ENCODE measurements at places on chromosomes 5 and 9.
A peak's percentile ranks its signal among the peaks of the same experiment; 100 is the strongest.

GRCh38 chr9:70949239-70949638 lies 172.2 kb downstream of the TRPM3 start:
- DNase-seq = no peak

- no peak for DNase-seq
Measured at GRCh38 chr9:91178281-91179236, 183.2 kb downstream of the AUH start.

DNA sequence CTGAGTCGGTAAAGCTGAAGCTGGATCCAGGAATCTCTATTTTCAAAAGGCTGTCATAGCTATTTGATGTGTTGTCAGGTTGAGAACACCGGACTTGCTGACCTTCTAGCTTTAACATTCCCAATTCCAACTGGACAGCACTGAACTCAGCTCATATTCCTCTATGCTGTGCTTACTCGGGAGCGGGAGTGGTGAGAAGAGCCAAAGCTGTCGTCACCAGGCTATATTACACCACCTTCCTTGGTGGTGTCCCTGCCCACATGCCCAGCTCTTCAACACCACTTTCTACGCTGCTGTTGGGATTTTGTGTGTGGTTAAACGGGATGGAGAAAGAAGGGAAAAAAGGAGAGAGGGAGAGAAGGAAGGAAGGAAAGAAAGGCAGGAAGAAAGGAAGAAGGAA lies 653.6 kb downstream of the RAB3C start:
- DNase-seq = no peak

GRCh38 chr5:102306121-102306520 lies 10.0 kb upstream of the SLCO4C1 start:
- no peak for DNase-seq

DNA sequence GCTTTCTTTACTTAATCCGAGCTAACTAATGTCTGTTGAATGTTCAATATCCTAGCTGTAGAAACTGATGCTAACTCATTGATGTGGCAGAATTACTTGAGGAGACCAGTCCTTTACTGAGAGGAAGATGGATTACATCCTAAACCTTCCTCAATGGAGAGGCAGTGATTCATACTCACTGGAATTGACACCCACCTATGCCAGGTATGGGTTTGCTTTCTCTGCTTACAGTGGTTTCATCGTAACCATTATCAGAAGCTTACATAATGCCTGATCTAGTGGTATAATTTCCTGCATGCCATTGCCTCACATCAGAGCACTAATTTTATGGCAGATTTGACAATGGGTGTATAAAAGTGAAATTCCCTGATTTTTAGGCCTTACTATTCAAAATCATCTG lies 384.7 kb downstream of the ANXA1 start:
- no peak for DNase-seq

GRCh38 chr9:126915281-126915816 lies 767 bp downstream of the RALGPS1 start:
- no peak for DNase-seq

DNA sequence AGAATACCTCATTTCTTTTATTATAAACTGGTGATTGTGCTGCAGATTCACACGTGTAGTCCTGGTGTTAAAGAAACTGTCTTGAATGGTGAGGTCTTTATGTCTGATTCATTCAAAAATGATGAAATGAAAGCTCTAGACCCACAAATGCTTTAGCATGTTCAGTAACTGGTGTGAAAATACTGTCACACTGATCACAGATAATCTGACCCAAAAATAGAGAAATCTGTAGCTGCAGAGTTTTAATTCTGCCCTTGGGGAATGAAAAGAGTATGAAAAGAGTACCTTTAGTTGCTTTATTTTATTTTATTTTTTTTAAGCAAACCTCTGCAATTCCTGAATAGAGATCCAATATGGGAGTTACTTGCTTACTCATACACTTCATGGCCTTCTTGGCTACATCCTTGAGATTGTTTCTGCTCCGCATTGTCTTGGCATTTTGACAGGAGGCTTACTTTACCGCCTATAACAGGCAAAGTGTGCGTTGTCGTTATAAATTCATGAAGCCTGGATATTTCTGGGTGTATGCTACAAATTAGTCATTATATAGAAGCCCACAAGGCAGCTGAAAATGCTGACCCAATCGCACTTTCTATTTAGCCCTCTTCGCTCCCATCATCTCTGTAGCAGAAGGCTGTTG lies 2.7 kb downstream of the RGMB start:
- peak; percentile 58 for DNase-seq

DNA sequence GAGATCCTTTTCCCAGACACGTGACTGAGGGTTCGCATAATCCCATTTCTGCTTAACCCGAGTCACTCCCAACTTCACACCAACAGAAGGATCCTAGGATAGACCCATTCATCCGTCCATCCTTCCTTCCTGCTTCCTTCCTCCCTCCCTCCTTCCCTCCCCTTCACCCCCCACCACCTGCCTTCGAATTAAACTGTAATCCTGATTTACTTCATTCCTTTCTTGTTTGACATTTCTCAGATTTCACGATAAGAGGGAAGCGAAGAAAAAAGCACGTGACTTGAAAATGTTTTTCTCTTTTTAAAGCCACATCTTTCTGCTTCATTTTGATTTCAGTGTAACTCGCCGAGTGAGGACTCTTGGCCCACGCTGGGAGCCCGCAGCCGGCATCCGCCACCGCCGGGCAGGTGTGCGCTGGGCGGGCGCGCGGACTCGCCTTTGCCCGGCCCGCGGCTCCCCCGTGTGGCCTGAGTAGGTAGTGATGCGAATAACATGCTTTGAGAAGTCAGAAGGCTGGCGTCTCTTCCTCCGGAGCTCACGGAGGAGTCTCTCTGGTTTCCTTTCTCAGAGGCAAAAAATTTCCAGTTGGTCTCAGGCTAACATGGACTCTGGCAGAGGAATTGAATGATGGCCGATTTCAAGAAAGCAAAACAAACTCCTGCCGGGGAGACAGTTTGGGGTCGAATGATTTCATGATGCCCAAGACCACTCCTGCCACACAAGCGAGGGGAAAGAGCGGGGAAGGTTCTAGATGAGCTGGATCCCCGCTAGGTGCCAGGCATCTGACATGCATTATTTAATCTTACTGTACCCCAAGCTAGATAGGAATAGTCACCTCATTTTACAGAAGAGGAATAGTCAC lies 117.7 kb downstream of the SLC12A2 start:
- DNase-seq = peak; percentile 13

DNA sequence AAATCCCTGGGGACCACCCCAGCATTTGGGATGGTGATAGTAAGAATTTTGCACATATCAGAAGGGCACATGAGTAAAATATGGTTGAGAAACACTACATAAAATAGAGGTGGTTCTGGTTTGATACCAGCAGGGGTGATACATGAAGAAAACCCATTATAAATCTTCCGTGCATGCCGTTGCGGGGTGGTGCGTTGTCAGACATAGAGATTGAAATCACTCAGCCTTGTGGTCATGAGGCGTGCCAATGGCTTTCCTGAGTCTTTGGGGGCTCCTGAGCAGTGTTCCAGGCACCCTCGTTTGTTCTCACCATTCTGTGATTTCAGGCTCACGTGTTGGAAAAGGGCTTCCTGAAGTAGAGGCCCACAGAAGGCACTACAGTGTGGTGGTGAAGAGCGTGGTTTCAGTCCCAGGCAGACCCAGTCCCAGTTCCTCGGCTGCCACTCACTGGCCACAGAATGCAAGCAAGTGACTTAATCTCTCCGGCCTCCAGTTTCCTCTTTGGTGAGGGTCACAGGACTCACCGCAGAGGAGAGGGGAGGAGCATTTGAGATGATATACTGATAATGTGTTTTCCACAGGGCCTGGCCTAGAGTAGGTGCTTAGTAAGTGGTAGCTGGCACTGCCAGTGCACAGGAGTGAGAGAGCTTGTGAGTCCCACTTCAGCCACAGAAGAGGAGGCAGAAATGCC lies 20.5 kb upstream of the GLRX start:
- no peak for DNase-seq

DNA sequence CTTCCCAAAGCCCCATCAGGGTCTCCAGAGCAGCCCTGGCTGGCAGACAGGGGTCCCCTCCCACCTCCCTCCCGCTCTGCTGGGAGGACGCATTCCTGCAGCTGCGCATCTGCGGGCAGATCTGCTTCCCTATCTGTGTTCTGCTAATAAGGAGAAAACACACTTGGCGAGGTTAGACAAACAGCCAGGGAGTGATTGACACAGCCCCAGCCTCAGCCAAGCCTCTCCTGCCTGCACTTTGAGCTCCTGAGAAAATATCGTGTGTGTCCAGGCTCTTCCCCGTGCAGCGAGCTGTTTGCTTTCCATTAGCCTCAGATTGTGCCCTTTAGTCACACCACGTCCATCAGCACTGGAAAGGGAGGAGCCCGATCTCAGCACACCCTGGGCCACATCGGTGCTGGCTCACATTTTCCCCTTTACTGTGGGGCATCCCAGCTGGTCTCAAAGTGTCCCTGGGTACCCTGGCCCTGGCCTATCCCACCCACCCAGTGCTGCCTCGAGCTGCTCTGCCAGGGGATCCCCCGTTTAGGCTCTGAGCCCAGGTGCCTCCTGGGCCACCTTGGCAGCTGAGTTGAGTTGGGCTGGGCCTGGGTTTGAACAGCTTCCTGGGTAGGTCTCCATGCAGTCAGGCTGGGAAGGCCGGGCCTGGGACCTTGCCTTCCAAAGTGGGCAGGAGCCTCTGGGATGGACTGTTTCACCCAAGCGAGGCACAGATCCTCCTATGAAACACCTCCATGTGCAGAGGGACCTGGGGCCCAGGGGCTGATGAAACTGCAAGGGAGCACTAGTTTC lies 61.1 kb downstream of the BARX1 start:
- DNase-seq = no peak
